Kidney (tissue), 22 donors: ENCODE measurements at places on chromosomes 3 and 15. TPM values are rescaled to one million over a fixed set of nuclear protein-coding genes. Genes with fewer than 3 reads are reported as not detected.

GRCh38 chr3:9255976-9256375 is 6.5 kb upstream of the SRGAP3 start:
- no peak for DNase-seq

DNA sequence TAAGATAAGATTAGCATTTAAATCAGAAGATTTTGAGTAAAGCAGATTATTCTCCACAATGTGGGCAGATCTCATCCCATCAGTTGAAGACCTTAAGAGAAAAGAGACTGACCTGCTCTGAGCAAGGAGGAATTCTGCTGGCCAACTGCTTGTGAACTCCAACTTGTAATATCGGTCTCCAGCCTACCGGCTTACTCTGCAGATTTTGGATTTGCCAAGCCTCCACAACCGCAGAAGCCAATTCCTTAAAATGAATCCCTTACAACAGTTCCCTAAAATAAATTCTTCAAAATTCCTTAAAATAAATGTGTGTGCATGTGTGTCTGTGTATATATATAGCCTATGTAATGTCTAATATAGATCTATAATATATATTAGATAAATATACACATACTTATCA is 107.4 kb upstream of the KLF13 start:
- no peak for DNase-seq

DNA sequence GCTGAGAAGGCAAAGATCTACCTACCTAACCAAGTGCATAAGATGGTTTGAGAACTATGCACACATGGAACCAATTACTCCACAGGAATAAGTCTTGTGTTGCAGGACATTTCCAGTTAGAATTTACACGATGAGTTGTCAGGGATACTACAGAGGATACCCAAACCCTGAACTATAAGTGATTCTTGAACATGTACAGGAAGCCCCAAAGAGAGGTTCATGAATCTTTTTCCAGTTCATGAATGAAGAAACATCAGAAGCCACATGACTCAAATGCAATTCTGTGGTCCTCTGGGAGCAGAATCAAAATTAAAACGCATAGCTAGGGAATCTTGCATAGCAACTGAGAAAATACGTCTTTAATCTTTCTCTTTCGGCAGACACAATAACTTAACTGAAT is 114.1 kb upstream of the LMCD1 start:
- DNase-seq = peak; percentile 5

GRCh38 chr3:139934613-139935015 is 371 bp upstream of the CLSTN2 start:
- DNase-seq = peak; percentile 70

DNA sequence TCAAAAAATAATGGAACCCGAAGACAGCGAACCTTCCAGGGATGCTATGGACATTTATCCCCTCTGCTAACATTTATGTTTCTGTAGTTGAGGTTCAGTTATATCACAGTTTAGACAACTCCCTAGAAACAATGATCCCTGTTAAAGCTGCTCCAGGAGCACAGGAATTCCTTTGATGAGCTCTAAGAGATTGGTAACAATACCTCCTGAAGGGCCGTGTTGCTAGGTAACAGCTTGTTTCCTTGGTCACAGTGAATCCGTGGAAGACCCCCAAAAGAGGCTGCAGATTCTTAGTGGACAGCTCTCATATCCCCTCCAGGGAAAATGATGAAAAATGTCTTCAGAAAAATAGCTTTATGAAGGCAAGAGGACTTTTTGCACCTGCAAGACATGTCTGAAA is 160.2 kb downstream of the SERPINI1 start:
- DNase-seq = peak; percentile 68

DNA sequence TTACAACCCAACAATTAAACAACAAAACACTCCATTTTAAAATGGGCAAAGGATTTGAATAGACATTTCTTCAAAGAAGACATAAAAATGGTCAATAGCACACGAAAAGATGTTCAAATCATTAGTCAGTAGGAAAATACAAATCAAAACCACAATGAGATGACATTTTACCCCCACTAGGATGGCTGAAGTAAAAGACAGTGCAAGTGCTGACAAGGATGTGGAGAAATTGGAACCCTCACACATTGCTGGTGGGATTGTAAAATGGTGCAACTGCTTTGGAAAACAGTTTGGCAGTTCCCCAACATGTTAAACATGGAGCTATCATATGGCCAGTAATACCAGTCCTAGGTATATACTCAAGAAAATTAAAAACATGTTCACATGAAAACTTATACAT is 11.6 kb downstream of the GALNT15 start:
- no peak for DNase-seq

GRCh38 chr3:34323517-34323916 is 525.1 kb downstream of the PDCD6IP start:
- DNase-seq = no peak

DNA sequence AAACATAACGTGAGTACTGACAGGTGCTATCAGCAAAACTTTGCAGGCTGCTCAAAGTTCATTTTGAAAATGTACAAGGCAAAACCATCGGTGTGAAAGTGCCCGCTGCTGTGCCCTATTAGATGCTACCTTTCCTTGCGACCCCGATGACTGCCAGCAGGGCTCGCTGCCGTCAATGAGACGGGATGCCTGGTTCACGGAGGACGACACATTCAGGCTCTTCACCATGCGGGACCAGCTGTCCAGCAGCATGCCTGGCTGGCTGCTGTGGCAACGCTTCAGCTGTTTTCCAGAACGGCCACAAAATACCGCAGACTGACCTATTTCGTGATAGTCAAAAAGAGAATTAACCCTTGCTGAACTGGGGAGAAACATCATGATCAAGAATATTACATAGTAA is 92.7 kb upstream of the OCA2 start:
- peak; percentile 83 for DNase-seq

GRCh38 chr3:116306149-116306548 is 139.1 kb downstream of the LSAMP start:
- DNase-seq = no peak

DNA sequence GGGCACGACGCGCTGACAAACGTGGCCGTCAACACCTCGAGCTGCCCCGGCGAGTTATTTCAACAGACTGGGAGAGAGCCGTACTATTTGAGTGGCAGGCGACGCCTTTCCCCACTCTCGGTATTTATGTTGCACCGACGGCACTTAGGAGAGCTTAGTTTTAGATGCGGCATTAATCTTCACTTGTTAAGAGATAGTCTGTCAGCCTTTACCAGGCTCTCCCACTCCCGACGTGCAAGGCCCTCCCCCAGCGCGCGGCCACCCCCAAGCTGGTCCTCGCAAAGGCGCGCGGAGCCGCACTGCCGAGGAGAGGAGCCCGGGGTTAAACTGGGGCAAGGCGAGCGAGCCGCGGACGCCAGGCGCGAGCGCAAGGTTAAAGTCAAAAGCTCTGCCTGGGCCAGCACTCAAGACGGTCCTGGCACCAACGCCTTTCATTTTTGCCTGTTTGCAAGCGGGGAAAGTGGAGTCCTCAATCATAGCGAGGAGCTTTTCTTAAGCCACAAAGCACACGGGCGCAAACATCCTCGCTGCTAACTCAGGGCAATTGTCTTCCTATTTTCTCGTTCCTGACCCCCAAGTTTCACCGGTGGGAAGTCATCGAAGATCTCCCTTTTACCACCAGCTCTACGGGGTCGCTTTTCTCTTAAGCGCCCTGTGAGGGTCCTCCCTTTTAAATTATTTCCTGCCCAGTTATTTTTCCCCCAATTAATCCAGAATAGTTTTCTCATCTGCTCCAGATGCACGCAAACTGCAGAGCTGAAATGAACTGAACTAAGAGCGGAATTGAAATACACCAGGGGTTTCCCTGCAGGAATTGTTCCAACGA is 86.6 kb downstream of the NR2F2 start:
- peak; percentile 70 for DNase-seq

DNA sequence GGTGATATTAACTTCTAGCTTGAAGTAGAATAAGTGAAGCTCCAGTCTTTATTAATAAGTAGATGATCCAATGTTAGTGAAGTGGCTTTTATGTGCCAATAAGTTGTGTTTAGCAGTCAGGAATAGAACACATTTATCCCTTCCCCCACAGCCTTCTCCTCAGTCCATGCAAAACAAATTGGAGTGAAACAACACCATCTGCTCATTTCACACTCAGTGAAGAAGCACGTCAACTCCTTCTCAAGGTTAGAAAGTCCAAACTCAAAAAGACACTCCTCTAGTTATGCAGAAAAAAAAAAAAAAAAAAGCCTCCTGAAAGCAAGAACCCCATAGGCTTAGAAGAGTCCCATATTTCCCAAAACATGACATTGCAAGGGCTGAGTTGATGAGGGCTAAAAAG is 18.0 kb upstream of the NEO1 start:
- no peak for DNase-seq

GRCh38 chr3:56207922-56208321 is 260.3 kb downstream of the ERC2 start:
- DNase-seq = no peak

DNA sequence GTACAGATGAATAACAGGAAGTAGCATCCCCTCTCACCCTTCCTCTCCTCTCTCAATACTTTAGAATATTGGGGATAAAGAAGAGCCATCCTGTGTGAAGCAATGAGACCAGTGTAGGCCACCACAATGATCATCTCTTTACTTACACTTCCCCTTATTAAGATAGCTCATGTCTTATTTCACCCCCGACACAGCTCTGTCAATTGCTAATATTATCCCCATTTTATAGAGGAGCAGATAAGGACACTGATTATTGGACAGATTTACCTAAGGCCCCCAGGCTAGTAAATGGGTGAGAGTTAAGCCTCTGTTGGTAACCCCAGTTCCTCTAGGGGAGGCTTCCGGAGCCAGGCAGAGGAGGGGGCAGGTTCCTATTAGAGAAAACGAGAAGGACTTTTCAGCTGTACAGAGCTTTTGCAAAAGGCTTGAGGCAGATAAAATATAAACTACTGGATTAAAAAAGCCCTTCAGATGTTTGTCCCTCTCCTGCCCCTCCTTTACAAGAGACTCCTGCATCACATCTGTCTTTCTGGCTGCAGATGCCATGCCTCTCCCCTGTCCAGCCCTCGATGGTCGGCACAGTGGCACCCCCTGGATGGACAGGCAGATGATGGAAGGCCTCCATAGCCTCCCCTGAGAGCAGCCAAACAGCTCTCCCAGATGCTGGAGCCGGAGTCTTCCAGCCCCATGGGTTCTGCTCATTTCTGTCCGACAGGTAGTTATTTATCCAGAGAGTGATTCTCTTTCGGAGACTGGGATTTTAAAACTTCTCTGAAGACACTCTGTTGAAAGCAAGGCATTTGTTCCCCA is 49.4 kb upstream of the LCTL start:
- DNase-seq = no peak

DNA sequence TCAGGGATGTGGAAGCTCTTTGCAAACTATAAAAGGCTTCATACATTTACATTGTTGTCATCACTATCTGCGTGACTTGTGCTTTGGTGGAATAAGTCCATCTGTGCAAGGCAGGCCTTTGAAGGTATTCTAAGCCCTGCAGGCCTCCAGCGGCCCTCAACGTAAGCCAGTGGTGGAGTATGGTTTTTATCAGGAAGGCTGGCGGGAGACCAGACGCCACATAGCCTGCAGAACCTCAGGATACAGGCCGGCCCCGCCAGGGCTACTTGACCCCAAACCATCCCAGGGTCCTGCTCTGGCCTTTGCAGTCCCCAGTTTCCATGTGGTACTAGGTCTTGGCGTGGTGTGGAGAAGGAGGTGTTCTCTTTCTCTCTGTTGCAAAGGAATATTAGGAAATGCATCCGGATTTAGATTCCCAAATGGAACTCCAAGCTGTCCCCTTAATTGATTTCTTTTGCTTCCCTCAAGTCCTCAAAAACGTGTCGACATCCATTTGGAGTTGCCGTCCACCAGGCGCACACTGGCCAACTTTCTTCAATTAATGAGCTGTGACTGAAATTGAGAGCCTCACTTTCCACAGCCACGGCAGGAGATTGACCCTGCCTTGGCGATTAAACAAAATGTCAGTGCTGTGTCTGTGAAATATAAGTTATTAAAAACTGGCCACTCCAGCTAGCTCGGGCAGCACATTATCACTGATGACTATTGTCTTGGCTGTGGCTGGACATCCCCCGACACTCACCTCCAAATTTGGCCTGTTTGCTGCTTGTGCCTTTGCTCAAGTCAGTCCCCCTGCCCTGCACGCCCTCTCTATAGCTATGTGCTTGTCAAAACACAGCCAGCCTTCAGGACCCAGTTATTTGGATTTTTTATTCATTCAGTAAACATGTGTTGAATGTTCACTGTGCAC is 239.8 kb upstream of the TLE3 start:
- DNase-seq = no peak

DNA sequence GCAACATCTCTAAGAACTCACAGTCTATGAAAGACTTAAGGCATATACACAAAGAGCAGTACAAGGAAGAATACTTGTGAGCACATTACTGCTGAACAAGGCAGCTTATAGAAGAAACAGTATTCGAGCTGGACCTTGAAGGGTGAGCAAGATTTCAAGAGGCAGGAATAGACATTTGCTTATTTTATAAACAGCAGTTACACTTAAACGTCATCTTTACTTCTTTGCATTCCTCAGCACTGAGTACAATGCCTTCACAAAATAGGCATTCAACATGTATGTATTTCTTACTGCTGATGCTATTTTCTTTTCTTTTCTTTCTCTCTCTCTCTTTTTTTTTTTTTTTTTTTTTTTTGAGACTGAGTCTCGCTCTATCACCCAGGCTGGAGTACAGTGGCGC is 205.8 kb downstream of the ZIC4 start:
- DNase-seq = no peak

- DNase-seq = no peak
These were observed 51.0 kb upstream of the RARB start for GRCh38 chr3:25377042-25377441.

DNA sequence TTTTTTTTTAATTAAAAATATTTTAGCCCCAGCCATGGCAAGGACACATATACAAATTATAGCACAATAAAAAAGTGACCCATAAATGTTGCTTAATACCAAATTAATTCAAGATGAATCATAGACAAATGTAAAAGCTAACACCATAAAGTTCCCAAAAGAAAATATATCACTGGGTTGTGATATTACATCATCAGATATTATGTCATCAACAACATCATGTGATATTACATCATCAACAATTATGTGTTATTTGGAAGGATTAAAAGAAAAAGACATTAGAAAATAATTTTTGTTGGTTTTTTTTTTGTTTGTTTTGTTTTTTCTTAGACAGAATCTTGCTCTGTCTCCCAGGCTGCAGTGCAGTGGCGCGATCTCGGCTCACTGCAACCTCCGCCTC is 34.5 kb upstream of the ABHD10 start:
- DNase-seq = no peak

DNA sequence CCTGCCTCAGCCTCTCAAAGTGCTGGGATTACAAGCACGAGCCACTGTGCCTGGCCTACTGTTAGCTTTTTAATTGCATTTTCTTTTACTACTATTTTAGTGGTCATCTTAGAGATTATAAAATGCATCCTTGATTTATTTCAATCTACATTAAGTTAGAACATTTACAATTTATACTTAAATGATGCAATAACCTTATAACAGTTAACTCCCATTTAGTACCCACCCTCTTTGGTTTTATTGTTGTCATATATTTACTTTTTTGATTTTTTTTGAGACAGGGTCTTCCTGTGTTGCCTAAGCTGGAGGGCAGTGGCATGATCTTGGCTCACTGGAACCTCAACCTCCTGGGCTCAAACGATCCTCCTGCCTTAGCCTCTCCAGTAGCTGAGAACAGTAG is 77.3 kb downstream of the PPCDC start:
- DNase-seq = no peak

SIDT1 gene
- total RNA-seq = 4.9 TPM

ZPLD1 gene
- 1.2 TPM for total RNA-seq

TGM5 gene
- not detected for total RNA-seq

PLA2G4F gene
- 51.2 TPM for total RNA-seq
